AG09319 (cell line): ENCODE measurements at places on chromosomes 3 and 15.

GRCh38 chr3:11582191-11582968 lies 61.3 kb downstream of the VGLL4 start:
- DNase-seq: peak; percentile 89

GRCh38 chr15:98772895-98773294 lies 124.6 kb downstream of the IGF1R start:
- no peak for DNase-seq

GRCh38 chr15:68431037-68431791 lies 749 bp downstream of the ITGA11 start:
- DNase-seq: no peak

DNA sequence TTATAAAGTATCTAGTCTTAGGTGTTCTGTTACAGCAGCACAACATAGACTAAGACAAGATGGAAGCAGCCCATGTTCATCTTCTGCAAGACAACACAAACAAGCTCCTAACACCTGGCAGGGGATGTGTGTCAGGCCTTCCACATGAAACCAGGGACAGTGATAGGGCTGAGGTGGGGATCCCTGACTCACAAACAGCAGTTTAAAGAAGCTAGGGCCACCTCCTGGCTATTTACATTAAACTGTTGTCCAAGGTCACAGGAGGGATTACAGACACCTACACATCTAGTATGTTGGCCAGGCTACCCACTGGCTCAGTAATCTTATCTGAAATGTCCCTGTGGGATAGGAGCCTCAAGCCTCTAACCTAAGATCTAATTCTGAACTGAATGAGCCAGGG lies 211.3 kb downstream of the MINAR1 start:
- DNase-seq: no peak

- no peak for DNase-seq
Observed at GRCh38 chr3:134797057-134797740, 2.1 kb downstream of the EPHB1 start.

DNA sequence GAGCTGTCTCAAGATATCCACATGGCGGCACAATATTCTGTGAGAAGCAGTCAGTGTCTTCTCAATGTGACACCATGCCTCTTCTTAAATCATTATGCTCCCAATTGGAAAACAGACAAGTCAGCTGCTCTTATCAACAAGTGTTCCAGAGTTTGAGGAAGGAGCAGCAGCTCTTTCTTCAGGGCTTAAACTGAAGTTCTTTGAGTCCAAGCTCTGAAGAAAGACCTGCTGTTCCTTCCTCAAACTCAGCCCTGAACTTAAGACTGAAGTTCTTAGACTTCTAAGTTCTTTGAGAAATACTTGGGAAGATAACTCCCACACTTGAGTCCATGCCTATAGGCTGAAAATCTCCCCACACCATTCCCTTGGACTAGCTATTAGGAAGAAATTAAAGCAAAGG lies 43.4 kb downstream of the NPTN start:
- DNase-seq: no peak

GRCh38 chr3:128698211-128699047 lies 27.6 kb upstream of the RAB7A start:
- no peak for DNase-seq

DNA sequence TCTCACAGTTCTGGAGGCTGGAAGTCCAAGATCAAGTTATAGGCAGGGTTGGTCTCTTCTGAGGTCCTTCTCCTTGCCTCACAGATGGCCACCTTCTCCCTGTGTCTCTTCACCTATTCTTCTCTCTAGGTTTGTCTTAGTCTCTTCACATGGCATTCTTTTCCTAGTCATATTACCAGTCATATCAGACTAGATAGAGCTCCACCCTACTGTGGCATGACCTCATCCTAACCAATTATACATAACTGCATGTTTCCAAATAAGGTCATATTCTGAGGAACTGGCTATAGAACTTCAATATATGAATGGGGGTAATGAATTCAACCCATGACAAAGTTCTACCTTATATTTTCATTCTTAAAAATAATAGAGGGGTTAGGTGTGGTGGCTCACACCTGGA lies 196.4 kb upstream of the UBE3A start:
- no peak for DNase-seq

DNA sequence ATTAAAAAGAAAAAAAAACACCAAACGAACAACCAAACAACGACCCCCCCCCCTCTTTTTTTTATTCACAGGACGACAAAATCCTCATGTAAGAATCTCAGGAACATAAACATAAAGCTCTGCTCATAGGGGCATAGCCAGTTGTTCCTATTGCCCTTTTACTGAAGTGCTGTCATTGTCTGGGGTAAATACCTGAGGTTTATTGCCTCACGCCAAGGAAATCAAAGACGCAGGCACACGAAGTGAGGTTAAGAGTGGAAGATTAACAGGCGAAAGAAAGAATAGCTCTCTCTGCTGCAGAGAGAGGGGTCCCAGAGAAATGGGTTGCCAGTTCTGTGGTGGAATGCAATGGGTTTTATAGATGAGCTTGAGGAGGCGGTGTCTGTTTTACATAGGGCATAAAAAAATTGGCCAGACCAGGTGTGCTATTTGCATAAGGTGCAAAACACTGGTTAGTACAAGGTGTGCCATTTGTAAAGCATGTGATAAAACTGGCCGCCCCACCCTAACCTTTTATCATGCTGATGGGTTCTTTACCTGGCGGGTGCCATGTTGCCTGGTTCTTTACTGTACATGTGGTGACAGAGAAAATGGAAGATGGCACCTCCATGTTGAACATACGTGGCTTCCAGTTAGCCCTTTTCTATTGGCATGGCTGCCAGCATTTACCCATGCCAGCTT lies 257.6 kb upstream of the ZPLD1 start:
- DNase-seq: no peak

DNA sequence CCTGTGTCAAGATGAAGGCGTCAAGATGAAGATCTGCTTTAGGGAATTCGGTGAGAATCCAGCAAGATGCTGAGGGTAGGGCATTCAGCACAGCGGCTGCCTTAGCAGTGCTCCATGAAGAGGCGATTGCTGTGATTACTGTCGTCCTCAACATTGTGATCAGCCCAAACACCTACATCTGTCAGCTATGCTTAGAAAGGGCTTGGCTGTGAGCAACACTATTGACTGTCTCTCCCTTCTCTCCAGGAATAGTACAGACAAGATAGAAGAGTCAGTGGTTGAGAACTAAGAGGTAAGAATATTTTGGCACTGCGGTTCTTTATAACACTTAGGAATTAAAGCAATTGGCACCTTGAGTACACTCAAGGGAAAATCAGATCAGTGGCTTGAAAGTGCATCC lies 91.3 kb downstream of the THBS1 start:
- DNase-seq: no peak

GRCh38 chr15:39819533-39819932 lies 36.9 kb upstream of the FSIP1 start:
- DNase-seq: no peak

DNA sequence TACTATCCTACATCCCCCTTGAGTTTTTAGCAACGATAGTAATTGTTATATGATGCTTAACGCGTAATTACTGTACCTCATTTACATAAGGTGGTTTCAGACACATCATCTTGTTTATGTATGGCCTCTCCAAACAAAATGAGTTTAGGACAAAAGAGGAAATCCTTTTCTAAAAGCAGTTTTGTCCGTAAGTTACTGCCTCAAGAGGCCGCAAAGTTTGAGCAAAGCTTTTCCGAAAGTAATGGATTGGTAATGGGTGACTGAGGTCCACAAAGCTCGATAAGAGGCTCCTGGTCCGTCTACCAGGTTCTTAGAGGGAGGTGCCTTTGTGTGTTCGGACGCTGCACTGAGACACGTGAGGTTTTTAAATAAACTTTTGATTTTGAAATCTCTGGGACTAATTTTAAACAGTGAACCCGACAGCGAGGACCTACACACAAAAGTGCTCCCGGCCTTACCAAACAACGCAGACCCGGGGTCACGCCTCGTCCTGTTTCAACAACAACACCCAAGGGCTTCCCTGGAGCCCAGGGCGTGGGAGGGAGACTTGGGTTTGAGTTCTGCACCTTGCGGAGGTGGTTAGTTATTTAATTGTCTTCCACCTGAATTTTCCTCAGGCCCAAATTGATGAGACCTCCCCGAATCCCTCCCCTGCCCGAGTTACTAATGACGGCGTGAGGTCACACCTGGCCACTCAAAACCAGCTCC lies 456 bp upstream of the C15orf61 start:
- DNase-seq: no peak

- DNase-seq: no peak
Observed at GRCh38 chr3:142216321-142216720, 9.1 kb downstream of the GK5 start.

- no peak for DNase-seq
Observed at GRCh38 chr3:22231061-22231460, 480.1 kb upstream of the ZNF385D start.

- no peak for DNase-seq
Observed at GRCh38 chr15:100923902-100924301, 4.7 kb downstream of the LRRK1 start.

- no peak for DNase-seq
Observed at GRCh38 chr3:171799501-171799900, 10.8 kb downstream of the PLD1 start.

DNA sequence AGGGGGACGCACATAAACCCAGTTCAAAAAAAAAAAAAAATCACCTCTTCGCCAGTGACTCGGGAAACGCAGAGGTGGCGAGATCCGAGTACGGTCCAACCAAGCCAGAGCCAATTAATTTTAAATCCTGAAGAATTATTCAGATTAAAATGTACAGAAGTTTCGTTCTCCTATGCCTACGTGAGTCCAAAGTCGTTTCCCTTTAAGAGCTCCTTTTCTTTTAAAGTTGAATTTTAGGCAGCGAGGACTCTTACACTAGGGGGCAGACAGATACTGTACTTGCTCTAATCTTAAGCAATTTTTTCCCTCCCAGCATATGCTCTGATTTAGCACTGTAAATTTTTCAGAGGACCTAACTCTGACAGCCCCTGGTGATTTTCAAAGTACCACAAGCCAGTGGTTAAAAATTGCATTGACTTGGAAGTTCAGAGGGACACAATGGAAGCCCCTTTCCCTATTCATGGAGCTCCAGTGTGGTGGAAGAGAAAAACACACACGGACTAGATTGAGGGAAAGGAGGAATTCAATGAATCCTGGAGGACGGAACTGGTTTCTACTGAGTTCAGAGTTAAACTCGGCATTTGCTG lies 3.3 kb upstream of the NR2F2 start:
- peak; percentile 79 for DNase-seq

DNA sequence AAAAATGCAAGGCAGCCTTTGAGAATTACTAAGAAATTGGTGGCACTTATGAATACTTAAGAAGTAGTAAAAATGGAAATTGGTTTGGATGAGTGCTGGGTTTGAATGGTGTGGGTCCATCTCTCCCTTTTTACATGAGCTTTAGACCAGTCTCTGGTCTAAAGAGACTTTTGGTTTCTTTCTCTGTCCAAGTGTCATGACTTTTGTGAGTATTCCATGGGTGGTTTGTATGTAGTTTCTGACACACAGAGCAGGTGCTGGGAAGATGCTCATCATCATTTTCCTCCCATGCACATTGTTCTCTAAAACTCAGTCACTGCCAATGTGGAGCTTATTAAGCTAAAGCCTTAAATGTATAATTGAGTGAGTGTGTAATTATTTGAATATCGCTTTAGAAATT lies 63.5 kb downstream of the KAT2B start:
- DNase-seq: no peak

- DNase-seq: peak; percentile 39
Observed at GRCh38 chr3:110815008-110815583, 256.5 kb upstream of the NECTIN3 start.

DNA sequence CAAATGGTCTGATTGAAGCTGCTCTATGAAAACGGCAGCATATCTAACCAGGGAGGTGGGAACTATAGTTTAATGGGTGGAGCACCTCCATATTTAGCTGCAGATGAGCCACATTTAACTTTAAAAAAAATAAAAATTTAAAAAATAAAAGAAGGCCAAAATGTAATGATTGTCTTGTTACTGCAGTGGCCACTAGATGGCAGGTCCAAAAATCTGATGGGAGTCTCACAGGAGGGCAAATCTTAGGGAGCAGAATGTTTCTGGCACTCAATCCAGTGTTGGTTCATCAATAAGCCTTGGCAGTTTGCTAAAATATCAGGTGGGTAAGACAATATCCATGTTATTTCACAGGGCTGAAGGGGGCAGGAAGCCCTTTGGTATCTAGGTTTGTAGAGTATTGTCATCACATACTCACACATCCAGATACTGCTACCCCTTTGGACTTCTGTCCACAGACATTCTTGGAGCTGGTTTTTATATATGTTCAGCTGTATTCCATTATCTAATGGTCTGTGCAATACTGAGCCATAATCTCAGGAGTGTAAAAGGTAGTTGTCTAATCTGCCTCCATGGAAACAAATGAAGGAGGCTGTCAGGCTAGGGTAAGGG lies 233.3 kb downstream of the TIGIT start:
- no peak for DNase-seq

DNA sequence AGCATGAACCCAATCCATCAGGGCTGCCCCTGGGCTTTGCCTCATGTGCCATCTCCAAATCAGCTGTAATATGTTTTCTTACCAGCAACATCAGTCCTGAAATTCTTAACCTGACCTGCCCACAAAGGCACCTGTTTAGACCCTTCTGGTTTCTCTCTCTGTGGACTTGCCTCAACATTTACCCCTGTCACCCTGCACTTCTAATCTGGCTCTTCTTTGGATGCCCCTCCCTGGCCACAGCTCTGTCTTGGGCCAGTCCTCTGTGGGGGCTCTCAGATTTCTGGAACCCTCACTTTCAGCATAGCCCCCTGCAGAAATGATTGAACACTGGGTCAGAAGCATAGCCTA lies 168.7 kb upstream of the STAC start:
- no peak for DNase-seq

DNA sequence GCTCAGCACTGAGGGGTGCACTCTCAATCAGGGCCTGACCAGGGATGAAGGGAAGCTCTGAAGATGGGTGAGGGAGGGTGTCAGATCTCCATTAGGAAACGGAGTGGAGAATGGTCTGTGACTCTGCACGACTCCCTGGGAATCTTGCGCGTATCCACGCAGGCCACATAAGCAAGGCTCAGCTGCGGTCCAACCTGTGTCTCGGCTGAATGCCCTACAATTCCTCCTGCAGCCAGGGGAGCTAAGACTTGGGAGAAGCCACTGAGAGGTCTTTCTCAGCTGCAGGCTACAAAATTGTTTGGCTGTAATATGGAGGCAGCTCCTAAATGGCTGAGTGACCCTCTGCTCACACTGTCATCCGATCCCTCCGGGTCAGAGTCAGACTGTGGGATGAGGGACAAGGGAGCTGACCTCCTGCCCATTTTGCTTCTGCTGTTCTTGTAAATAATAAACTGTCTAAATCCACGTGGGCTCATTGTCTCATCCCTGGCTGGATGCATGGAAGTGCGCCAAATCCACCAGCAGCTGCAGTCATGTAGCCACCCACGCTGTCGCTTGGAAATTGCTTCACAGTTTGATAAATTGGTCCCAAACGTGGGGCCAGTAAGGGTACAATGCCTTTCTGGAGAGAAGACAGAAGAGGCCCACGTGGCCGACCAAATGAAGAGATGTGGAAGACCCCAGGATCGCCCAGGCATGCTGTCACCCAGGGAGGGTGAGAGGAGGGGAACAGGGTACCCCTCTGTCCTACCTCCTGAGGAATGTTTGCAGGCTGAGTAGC lies 30.5 kb downstream of the ALS2CL start:
- no peak for DNase-seq

- DNase-seq: no peak
Observed at GRCh38 chr15:52737720-52738119, 52.4 kb downstream of the ONECUT1 start.

- DNase-seq: no peak
Observed at GRCh38 chr3:65284961-65285360, 597.2 kb upstream of the ADAMTS9 start.
